EL (cell line): ENCODE measurements at places on chromosomes 7 and 10.

DNA sequence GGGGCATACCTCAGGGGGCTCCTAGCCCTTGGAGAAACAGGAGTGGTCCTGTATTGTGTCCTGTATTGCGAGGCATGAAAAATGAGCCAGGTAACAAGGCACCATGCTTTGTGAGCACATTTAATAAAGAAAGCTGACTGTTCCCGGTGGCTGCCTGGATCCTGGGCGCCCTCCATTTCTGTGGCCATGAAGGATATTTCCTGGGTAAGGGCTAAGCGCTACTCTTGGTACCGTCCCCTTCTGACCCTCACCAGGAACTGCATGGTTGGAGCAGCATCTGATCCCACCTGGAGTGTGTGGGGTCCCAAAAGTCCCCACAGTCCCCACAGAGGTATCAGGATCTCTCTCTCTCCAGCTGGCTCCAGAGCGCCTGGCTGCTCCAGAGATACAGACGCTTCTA, 139.5 kb downstream of the MAPK8 start:
- DNase-seq, result no peak

GRCh38 chr7:112372101-112372500, 78.2 kb upstream of the IFRD1 start:
- no peak for DNase-seq

GRCh38 chr7:46996972-46997371, 584.9 kb downstream of the TNS3 start:
- DNase-seq, result no peak

DNA sequence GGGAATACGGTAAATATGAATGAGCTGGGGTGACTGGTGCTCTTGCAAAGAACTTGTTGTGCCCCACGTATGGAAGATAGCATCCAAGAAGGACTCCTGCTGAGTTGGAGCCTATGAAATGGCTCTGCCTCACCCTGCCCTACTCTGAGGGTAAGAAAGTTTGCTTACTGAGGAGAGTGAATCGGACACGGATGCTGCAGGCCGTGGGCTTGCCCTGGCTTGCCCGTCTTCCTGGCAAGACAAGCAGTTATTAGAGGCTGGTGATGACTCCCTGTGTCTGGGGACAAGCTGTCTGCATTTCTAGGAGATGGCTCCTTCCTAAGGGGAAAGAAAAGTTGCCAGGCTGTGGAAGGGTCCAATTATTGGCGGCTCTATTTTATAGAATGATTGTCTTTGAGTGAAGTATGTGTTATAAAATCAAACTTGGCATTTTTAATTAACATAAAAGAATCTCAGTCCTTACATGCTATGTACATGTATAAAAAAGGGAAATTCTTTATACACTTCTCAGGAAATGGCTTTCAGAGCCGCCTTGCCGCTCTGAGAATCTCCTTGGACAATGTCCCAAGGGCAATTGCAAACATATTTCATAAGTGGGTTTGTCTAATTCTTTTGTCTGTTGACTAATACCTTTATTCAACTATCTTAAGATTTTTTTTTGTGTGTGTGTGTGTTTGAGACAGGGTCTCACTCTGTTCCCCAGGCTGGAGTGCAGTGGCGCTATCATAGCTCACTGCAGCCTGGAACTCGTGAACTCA, 64.6 kb downstream of the CYP26A1 start:
- DNase-seq, result no peak

GRCh38 chr10:103703941-103704919, 151.1 kb downstream of the SH3PXD2A start:
- no peak for DNase-seq

- no peak for DNase-seq
These were observed 102.9 kb upstream of the AHR start for GRCh38 chr7:17195576-17195975.

DNA sequence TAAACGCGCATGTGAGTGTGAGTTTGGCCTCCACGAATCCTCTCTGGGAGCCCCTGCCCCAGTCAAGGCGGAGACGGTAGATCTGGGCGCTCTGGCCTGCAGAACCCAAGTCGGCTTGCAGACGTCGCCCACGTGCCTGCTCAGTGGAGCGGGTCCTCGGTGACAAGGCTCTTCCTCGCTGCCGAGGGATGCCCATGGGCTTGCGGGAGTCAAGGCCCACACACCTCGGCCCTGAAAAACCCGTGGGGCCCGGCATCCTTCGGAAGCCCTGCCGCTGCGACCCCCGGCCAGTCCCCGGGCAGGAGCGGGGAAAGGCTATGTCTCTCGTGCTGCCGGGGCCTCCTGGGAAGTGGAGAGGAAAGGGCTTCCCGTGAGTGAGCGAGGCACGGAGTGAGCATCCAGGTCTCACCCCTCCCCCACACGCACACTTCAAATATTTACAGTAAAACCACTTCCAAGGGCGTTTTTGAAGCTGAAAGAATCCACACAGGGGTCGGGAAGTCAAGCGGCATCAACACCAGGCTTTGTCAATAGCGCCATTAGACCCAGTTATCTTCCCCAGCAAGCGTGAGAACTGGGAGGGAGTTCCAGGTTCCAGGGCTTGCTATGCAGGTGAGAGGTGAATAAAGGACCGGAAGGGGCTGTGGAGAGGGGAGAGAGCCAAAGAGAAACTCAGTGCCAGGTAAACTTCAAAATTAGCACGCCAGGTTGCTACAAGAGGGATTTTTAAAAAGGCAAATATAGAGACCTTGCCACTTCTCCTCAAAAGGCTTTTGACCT, 1.1 kb upstream of the MNX1 start:
- no peak for DNase-seq

GRCh38 chr7:150476819-150477631, 26.6 kb downstream of the GIMAP8 start:
- no peak for DNase-seq

DNA sequence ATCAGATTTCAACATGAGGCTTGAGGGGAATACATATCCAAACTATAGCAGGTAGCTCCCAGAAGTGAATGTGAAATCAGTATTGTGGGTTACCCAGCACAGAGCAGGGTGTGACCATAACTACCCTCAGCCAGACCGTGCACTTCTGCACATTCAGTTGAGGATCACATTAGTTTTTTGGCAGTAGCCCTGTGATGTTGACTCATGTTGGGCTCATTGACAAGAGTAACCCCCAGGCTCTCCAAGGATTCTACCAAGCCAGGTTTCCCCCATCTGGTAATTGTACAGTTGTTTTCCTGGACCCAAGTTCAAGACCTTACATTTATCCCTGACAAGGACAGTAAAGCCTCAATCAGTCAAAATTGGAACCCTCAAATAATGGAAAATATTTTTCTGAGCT, 11.7 kb upstream of the CPA4 start:
- peak; percentile 67 for DNase-seq

DNA sequence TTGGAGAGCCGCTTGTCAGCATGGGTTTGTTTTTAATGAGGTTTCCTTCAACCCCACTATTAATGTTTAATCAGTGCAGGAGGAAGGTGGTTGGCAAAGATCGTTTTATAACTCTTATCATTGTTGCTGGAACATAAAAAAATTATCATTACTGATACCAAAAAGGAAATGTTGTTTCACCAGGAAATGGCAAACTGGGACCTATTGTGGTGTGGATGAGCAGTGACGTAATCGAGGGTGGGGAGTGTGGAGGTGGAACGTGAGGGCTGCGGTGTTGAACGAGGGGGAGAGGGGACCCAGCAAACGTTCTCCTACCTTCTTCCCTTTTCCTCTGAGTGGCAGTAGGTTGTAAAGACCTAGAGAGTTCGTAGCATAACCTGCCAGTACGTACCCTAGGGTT, 71.9 kb upstream of the TOMM7 start:
- DNase-seq, result no peak

GRCh38 chr7:146175716-146176115, 59.1 kb downstream of the CNTNAP2 start:
- DNase-seq, result no peak

DNA sequence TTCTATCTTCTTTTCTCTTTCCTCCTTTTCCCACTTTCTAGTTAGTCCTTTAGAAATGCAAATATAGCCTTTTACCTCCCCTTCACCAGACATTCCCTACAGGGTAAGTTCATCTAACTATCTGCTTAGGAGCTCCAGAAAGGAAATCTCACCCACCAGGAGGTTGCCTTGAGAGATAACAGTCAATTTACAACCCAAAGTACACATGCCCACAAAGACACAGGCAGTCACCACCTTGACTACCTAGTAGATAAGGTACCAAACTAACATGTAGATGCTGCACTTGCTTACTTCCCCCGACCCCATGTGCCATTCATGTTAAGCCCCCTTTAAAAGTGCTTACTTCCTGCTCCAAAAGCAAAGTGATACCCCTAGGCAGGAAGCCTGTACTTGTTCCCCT, 12.8 kb upstream of the CREB3L2 start:
- no peak for DNase-seq

GRCh38 chr7:74306730-74307469, 17.7 kb downstream of the CLIP2 start:
- peak; percentile 86 for DNase-seq

- no peak for DNase-seq
These were observed 6.3 kb downstream of the LOXL4 start for GRCh38 chr10:98261436-98262277.

- DNase-seq, result peak; percentile 85
These were observed 44.8 kb upstream of the FAM133B start for GRCh38 chr7:92634924-92635519.

GRCh38 chr7:87148332-87148955, 3.8 kb upstream of the DMTF1 start:
- DNase-seq, result peak; percentile 15

DNA sequence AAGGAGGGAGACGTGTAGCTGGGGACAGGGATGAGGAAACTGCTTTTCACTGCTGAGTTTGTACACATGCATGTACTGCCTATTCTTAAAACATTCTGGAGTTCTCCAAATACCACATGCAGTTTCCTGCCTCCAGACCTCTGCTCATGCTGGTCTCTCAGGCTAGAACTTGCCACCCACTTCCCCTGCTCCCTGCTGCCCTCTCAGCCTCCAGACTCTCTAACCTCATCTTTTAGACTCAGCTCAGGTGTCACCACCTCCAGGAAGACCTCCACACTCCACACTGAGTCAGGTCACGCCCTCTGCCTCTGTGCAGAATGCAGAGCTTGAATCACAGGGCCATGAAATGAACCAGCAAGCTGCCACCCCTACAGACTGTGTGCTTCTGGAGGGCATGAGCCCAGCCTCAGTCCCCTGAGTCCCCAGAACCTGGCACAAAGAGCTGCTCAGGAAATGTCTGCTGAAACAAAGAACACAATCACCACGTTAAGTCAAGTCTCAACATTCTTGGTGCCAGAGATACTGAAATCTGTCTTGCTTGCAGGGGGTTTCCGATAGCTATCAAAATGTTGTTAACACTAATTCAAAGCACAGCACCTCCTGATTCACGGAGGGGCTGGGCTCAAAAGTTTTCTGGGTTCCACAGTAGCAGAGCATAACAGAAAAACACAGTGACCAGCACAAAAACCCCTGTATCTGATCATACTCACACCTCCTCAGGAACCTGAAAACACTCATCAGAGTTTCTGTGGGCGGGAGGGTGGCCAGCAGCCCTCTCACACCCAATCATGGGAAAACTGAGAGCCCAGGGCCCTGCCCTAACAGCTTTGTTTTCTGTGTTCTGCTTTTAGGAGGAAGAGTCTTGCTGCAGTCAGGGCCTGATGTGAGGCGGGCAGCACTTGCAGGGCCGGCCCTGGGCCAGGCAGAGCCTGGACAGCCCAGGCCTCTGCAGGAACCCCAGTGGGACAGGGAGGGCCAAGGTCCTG, 21.1 kb downstream of the FAM53B start:
- DNase-seq, result no peak

GRCh38 chr10:131757285-131758058, 143.3 kb upstream of the PPP2R2D start:
- DNase-seq, result no peak

GRCh38 chr7:34756691-34757090, 98.7 kb downstream of the NPSR1 start:
- DNase-seq, result no peak

DNA sequence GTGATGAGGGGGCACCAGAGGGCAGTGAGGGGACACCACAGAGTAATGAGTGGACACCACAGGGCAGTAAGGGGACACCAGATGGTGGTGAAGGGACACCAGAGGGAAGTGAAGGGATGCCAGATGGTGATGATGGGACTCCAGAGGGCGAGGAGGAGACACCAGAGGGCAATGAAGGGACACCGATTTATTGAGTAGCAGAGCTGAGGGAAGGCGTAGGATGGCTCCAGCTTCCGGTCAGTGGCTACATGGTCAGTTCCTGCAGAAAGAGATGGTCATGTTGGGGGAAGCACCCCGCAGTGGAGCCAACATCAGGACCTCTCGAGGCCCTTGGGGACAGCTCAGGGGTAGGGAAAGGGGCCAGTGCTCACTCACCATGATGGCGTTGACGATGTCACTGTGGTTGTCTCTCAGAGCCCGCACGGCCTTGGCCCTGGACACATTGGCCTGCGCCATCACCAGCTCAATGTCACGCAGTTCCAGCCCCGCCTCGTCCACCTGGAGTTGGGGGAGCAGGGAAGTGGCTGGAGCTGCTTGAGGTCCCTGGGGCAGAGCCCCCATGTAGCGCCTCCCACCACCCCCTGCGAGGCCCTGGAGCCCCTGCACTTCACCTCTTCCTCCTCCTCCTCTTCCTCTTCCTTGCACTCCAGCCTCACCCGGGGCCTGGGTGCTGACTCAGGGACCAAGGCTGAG, 8.4 kb downstream of the NACAD start:
- no peak for DNase-seq

DNA sequence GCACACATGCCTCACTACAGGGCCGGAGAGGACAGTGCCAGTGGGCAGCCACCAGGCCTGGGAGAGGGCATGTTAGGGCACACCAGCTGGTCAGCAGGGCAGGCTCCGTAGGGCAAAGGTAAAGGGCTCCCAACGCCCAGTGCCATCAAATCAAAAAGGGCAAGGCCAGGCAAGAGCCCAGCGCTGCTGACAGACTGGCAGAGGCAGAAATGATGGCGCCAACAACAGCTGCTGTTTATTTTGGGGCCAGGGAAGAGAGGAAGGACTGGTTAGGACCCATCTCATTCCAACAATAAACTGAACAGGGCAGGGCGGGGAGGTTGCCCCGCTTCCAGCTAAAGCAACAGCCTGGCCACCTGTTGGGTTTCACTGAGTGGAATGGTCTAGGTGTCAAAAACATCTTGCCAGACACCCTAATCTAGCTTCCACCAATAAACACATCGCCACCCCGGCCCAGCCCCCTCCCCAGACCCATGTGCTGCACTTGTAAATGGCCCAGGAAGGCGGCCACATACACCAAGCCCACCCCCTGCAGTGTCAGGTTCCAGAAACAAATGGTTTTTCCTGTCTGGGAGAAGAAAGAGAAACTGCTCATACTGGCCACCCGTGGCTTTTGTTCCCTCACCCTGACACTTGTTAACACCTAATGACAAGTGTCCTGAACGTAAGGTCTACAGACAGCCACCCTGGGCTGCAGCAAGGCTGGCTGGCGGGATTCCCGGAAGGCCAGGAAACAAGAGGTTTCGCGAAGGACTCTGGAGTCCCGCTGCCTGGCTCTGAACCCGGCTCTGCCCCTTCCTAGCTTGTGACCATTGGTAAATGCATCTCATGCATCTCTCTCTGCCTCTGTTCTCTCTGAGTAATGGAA, 15.3 kb downstream of the SH3PXD2A start:
- no peak for DNase-seq

- no peak for DNase-seq
These were observed 105.3 kb downstream of the CREB5 start for GRCh38 chr7:28517606-28518005.

GRCh38 chr7:100509231-100509630, 25.5 kb downstream of the NYAP1 start:
- DNase-seq, result peak; percentile 69
